ENCODE measurements at places on chromosomes 5 and 9.
A peak's percentile ranks its signal among the peaks of the same experiment; 100 is the strongest.

- DNase-seq = no peak
Measured at GRCh38 chr5:170522211-170523141, 18.7 kb downstream of the KCNIP1 start.

GRCh38 chr5:1103093-1103492 is 8.8 kb downstream of the SLC12A7 start:
- no peak for DNase-seq

- no peak for DNase-seq
Measured at GRCh38 chr5:175520321-175520720, 42.0 kb downstream of the SFXN1 start.

DNA sequence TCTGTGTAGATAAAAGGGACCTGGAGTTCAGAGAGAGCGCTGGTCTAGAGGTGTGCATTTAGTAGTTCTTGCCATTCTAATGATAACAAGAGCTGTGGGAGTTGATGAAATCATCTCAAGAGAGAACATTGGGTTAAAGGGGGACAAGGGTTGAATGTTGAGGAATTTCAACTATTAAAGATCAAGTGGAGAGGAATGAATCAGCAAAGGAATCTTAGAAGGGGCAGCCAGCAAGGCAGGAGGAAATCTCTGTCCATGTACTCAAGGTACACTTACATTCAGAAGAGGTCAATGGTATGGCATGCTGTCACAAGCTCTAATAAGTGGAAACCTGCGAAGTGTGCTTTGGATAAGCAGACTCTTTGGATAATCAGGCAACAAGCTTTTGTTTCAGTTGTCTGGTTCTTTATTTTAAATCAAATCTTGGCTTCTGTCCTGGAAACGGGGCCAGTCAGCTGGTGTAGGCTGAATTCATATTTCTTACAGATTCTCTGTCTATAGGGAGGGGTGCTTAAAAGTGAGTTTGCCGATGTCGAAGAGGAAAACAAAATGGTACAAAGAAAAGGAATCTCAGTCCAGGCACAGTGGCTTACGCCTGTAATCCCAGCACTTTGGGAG is 320.5 kb upstream of the CD180 start:
- DNase-seq = no peak

GRCh38 chr9:135147474-135147805 is 60.0 kb downstream of the OLFM1 start:
- DNase-seq = no peak

DNA sequence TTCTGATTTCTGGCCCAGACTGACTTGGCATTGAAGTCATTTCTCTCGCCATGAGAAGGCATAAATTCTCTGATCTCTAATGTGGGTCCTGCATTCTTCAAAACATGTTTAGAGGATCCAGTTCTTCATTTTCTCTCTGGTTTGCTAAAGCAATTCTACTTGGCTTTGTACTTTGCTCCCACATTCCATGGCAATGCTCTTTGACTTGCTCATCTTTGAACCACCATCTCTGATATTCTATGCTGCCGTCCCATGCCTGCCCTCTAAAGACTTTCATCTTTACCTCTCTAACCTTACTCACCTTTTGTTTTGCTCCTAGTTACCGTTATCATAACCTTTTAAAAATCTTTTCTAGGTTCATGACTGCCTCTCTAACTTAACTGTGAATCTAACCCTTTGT is 366.9 kb downstream of the KIF4B start:
- DNase-seq = no peak

GRCh38 chr9:16729651-16730050 is 140.8 kb downstream of the BNC2 start:
- DNase-seq = no peak

DNA sequence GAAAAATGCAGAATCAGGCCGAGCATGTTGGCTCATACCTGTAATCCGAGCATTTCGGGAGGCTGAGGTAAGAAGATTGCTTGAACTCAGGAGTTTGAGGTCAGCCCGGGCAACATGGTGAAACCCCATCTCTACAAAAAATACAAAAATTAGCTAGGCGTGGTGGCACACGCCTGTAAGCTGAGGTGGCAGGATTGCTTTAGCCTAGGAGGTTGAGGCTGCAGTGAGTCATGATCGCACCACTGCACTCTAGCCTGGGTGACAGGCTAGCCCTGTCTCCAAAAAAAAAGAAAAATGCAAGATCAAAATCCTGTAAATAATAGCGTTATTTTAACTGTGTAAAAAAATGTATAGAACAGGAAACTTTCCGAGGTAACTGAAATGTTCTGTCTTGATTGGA is 39.4 kb downstream of the RNF44 start:
- DNase-seq = no peak

- DNase-seq = no peak
Measured at GRCh38 chr5:32627219-32627870, 42.0 kb downstream of the SUB1 start.

DNA sequence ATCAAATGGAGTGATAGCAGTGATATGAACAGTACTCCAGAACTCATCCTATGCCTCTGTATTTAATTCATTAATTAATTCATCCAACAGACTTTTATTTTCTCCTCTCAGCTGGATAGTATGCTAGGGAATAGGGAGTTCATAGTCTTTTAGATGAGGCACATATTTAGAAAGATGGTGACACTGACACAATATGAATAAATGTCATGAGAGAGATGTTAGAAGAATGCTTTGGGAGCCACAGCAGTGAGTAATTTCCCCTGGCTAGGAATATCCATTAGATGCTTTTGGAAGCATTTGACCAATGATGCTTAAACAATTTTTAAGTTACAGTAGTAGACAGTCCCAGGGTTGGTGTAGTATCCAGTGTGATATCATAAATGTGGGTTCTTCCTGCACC is 428.7 kb upstream of the SGCD start:
- no peak for DNase-seq

GRCh38 chr5:45741110-45741509 is 44.9 kb upstream of the HCN1 start:
- peak; percentile 29 for DNase-seq

DNA sequence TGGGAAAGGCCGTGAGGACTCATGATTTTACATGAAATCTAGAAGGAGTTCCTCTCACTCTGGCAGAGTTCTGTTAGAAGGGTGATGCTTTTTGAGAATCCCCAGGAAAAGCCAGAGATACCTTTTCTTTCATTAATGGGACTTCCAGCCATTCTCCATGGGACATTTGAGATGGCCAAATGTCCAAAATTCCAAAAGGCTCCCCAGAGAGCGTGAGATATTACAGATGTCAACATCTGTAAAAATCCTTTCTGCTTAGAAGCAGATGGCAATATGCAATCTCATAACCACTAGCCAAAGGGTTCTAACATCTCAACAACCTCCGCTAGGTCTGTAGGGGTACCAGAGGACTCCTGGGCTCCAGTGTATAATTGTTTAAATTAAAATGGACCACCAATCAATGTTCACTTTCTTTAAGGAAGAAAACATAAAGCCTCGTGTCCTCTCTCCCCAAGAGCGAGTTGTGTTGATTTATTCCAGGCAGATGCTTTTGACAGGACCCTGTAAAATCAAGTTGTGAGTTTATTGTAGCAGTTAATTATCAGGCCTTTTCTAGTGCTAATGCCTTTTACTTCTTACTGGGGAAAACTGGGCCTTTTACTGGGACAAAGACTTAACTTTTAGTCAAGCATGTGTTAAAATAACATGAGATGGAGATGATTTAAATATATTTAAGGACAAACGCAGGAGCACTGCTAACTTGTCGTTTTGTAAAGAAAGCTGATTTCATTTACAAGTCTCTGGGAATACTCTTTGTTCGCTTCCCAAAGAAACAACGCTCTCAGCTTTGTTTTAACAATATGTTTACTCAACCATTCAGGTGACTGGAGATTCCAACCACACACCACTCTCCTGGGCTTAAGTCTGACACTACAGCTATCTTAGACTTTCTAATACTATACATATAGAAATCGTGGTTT is 4.8 kb downstream of the GAS1 start:
- DNase-seq = no peak

- DNase-seq = no peak
Measured at GRCh38 chr5:146703499-146703898, 175.1 kb downstream of the PPP2R2B start.

DNA sequence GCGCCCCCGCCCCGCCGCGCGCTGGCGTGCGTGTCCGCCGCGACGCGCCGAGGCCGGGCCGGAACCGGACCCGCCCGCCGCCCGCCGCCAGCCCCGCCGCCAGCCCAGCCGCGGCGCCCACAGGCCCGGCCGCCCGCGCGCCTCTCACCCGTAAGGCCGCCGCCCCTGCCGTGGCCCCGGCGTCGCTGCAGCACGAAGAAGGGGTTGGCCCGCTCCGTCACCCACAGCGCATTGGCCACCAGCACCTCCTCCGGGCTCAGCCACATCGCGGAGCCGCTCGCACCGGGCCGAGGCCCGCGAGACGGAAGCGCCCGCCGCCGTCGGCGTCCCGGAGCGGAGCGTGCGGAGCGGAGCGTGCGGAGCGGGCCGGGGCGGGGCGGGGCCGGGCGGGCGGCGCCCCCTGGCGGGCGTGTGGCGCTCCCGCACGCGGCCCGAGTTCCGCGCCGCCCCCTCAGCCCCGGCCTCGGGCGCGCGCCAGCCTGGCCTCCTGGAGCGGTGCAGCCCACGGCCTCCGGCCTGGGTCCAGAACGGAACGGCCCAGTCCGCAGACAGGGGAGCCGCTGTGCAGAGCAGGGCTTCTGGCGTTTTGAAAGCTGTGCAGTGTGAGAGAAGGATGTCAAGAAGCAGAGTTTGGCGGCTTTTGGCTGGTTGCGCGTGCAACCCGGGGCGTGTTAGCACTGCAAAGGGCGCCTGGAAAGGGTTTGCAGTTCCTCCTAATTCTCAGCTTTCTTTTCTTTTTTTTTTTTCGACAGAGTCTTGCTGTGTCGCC is at the start of gene TBC1D9B:
Gene TBC1D9B (minus strand): TSS at position 342 of the 769 bp plus-strand sequence. CDS start 76 bp downstream, at position 266.
- DNase-seq = peak; percentile 60

- no peak for DNase-seq
Measured at GRCh38 chr5:116273448-116274242, 188.8 kb downstream of the COMMD10 start.

DNA sequence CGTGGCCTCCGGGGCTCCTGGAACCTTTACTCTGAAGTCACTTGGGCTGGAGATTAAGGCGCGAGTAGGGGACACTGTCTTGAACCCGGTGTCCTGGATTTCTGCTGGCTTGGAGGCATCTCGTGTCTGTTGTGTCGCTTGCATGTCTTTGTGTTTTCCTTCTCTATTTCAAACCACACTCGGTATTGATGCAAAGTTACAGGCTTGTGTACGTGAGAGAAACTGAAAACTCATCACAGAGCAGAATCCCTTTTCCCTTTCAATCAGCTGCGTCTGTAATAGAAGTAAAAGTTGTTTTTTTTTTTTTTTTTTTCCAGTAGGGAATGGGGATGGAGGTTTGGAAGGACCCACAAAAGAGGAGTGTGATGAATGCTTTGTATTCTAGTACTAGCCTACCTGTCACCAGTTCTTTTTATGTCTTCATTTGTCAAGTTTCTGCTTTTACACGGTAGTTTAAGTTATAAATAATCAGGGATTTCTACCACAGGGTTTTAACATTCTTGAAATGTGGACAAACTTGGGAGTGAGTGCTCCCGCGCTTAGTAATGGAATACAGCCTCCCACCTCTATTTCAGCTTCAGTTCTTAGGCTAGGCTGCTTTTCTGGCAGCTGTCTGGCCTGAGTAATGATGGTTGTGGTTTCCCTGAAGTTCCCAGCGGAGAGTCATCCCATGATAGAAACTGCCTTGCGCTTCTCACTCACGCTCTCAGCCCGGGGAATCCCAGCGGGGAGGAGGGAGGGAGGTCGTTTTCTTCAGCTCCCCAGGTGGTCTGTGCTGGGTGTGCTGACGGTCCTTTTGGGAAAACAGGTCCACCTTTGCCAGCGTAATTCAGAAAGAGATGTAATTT is 763 bp downstream of the TJP2 start:
- DNase-seq = peak; percentile 63

GRCh38 chr5:35647712-35648111 is 30.0 kb downstream of the SPEF2 start:
- no peak for DNase-seq

DNA sequence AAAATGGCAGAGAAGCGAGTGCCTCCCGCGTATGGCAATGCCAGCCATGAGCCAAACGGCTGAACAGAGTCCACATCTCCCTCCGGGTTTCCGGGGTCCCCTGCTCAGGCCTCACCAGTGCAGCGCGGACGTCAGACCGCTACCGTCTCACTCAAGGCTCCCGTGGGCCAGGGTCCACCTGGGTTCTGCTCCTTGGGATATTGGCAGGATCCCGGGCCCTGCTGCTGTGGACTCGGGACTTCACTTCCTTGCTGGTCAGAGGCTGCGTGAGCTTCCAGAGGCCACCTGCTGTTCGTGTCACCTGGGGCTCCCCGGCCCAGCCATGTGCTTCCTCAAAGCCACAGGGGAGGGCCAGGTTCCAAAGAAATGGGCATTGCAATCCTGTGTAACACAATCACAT is 38.4 kb upstream of the CLPTM1L start:
- no peak for DNase-seq

DNA sequence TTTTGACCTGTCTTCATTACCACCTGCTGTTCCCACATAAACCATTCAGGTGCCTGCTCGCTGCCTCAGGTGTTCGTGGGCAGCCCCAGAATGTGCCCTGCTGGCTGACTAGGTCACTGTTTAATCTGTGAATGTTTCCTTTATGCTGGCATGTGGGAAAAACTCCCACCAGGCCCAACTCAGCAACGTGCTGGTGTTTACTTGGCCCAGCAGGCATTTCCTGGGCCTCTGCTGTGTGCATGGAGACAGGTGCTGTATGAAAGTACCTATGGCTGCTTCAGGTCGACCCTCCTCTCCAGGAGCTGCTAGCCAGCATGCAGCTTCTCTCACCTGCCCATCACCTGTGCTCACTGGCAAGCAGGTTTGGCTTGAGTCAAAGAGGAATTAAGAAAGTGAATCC is 65.8 kb downstream of the RAD23B start:
- no peak for DNase-seq

DNA sequence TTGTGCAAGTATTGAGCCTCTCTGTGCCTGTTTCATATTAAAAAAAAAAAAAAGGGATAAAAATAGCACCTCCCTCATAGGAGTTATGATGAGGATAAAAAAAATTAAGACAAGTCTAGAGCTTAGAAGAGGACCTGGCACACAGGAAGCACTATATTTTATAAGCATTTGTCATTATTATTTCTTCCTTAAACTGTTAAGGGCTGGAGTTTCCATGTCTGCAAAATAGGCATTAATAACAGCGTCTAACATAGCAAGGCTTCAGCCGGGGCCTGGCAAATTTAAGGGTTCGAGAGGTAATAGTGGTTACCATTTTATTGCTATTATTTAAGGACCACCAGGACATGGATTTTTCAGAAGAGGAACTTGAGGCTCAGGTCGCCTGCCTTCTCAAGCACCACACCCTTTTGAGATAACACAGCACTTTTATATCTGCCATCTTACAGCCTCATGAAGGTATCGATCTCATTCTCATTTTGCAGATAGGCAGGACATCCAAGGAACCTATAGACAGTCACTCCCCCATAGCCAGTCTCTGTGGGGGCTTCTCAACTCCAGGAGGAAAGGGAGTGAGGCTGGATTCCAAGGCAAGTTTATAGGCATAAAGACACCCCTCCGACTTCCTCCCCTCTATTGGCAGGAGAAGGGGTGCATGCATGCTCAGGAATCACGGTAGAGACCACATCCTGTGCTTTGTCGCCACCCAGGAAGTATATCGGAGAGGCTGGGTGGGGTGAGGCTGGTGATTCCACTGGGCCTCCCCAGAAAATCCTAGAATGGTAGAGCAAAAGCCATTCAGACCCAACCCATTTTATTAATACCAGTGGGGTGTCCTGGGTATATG is 2.4 kb downstream of the ANXA6 start:
- no peak for DNase-seq

- no peak for DNase-seq
Measured at GRCh38 chr5:160057256-160057655, 48.3 kb downstream of the TTC1 start.
